ENCODE measurements at places on chromosomes 3 and 15. TPM values are rescaled to one million over a fixed set of nuclear protein-coding genes. Genes with fewer than 3 reads are reported as not detected.

GRCh38 chr3:100650651-100651619 is 41.5 kb downstream of the ADGRG7 start:
- DNase-seq, result no peak

DNA sequence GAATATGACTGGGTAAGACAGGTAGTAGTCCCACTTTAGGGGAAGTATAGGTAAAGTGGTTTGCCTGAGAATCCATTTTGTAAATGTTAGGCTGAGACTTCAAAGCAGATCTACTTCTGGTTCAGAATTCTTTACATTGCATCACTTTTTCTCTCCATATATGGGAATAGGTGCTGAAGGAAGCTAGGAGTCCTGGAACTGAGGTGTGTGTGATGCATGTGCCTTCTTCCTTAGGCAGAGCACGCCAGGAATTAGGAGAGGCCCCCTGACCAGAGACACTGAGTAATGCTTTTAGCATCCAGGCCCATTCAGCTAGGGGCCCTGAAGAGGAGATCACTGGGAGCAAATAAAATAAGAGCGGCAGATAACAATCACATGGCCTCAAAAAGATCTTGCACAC is 69.2 kb upstream of the DCP1A start:
- DNase-seq, result no peak

DNA sequence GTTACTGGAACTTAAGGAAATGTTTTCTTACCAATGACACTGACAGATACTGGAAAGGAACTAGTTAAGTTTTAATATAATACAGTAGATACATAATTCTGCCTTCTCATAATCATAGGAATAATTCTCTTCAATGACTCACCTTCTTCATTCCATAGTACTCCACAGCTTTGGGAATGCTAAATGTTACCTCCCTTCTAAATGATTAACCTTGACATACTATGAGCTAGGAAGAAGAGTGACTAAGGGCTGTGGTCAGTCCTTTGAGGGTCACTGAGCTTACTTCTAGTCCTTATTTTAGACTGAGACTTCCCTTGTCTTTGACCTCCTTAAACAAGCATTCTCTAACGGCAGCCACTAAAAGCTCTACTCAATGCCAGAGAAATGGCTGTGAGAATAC is 69.6 kb upstream of the PPIB start:
- DNase-seq, result no peak

DNA sequence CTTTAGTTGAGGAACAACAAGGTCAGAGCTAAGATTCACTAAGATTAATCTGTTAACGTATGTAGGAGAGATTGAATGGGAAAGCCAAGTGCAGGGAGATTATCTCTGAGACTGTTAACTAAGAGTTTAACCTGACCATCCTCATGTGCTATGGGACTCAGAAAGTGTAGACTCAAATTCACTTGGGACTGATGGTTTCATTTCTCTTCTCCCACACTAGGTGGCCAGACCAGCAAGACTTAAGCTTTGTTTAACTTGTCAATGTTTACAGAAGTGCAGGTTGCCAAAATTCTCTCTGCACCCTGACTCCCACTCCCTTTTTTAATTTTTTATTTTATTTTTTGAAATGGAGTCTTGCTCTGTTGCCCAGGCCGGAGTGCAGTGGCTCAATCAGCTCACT is 6.3 kb upstream of the HEXA start:
- DNase-seq, result no peak

DNA sequence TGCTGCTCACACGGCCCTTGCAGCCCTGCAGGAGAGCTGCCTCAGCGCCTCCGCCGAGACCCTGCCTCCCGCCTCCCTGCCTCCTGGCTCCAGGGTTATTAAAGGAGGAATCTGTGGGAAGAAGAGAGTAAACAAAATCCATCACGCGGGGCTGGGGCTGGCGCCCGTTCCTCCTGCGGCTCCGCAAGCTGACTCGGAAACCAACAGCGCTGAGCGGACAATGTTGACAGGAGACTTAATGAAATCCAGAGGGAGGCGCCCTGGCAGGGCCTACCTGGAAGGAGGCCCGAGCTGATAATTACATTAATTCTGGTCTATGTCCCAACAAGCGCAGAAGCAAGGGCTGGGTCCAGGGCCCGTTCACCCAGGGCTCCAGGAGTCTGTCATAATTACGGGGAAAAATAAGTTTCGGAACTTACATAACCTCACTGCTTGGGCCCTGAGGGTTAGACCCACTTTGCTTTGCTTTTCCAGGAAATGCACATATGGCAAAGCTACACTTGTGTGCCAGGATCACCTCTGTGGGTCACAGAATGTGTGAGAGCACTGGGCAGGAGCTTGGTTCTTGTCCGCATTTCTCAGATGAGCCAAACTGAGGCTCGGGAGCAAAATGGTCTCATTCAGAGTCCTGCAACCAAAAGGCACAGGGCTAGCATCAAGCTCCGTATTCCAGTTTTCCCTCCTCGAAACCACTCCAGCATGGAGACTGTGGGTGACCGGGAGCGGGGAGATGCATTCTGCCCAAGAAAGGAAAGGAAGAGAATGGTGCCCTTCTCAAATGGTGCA is 43.8 kb upstream of the SLC6A6 start:
- no peak for DNase-seq

GRCh38 chr3:142053835-142054234 is 95.5 kb downstream of the TFDP2 start:
- no peak for DNase-seq

The UBAP1L gene
- 10.1 TPM for total RNA-seq

The TMEM44 gene
- 5.5 TPM for total RNA-seq

The CILP gene
- total RNA-seq, result 0.52 TPM

The CPNE9 gene
- not detected for total RNA-seq

The SCG5 gene
- 1.7 TPM for total RNA-seq

Measured in CD4-positive, CD25-positive, alpha-beta regulatory T cell (primary cell).